ENCODE measurements at places on chromosomes 13 and 19. TPM values are rescaled to one million over a fixed set of nuclear protein-coding genes. Genes with fewer than 3 reads are reported as not detected.

ZNF296 gene
- 17.3 TPM for total RNA-seq

ZNF723 gene
- total RNA-seq: not detected

NECTIN2 gene
- 69.2 TPM for total RNA-seq

ZNF540 gene
- total RNA-seq: not detected

PSG11 gene
- total RNA-seq: not detected

TPTE2 gene
- total RNA-seq: not detected

ZNF799 gene
- 2.0 TPM for total RNA-seq

CYP4F22 gene
- 0.29 TPM for total RNA-seq

ZNF816 gene
- total RNA-seq: not detected

NUP58 gene
- 16.4 TPM for total RNA-seq

MBD3 gene
- total RNA-seq: 49.0 TPM

CACNG6 gene
- total RNA-seq: 12.8 TPM

ZNF528 gene
- total RNA-seq: 0.16 TPM

FOXO1 gene
- total RNA-seq: 10.6 TPM

ZFR2 gene
- not detected for total RNA-seq

ADAT3 gene
- total RNA-seq: 6.1 TPM

CFAP97D2 gene
- total RNA-seq: not detected

OR7A10 gene
- not detected for total RNA-seq

MEDAG gene
- total RNA-seq: 0.10 TPM

ANO8 gene
- total RNA-seq: 2.7 TPM

ZNF844 gene
- not detected for total RNA-seq

SAFB2 gene
- total RNA-seq: 33.8 TPM

KIRREL2 gene
- total RNA-seq: 0.50 TPM

LRRC4B gene
- total RNA-seq: 0.21 TPM

APOC4 gene
- not detected for total RNA-seq

CEACAM8 gene
- not detected for total RNA-seq

TNFSF13B gene
- 0.14 TPM for total RNA-seq

LGALS4 gene
- total RNA-seq: 0.17 TPM

DENND1C gene
- total RNA-seq: 0.25 TPM

PRR19 gene
- total RNA-seq: 4.2 TPM

SHISA7 gene
- not detected for total RNA-seq

PRTN3 gene
- total RNA-seq: 0.18 TPM
